ENCODE measurements at places on chromosomes 5 and 9.

- DNase-seq: no peak
These were observed 139.8 kb upstream of the BASP1 start for GRCh38 chr5:17077440-17078233.

DNA sequence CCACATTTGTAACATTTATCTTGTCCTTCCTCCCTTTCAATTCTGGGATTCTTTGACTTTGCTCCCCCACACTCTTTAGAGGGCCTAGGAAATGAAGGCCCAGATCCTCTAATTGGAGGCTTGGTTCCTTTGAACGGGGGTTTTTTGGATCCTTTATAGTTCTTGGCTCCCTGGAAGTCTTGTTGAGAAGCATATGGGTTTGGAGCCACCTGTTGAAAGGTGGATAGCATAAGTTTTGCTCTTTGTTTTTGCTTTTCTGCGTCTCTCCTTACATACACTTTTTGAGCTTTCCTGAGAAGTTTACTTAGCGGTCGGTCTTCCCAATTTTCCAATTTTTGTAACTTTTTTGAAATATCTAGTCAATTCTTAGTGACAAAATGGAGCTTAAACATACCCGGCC, 17.8 kb downstream of the IFT74 start:
- DNase-seq: no peak

DNA sequence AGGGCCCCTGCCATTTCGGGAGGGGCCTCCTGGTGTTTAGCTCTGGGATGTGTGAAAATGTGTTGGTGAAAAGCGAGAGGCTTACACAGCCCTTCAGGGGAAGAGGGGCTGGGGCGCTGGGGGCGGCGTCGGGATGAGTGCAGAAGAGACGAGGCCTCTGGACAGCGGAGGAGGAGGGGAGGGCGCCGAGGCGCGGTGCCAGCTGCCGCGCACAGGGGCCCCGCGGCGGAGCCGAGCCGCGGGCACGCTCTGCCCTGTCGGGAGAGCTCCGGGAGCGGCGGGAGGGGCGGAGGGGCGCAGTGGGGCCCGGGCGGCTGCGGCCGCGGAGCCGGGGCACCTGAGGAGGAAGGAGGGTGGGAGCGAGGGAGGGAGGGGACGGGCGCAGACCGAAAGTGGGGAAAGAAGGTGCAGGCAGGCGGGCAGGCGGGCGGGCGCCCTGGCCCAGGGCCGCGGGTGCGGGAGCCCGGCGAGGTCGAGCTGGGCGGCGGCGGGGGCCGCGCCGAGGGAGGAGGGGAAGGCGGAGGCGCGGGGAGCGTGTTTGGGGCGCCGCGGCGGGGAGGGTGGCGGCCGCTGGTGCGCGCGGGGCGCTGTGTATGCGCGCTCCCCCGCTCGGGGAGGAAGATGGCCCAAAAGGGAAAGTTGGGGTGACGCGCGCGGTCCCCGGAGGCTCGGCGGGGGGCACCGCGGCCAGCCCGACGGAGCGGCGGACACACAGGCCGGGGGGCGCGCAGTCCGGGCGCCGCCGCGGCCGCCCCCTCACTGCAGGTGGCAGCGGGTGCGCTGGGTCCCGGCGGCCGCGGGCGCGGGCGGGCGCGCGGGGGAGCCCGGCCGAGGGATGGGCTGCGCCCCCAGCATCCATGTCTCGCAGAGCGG, at the start of gene PDE8B:
Gene PDE8B, plus strand, starts transcription at position 590 of the 873 bp plus-strand sequence. Its CDS starts 246 bp downstream, at position 836.
- no peak for DNase-seq

DNA sequence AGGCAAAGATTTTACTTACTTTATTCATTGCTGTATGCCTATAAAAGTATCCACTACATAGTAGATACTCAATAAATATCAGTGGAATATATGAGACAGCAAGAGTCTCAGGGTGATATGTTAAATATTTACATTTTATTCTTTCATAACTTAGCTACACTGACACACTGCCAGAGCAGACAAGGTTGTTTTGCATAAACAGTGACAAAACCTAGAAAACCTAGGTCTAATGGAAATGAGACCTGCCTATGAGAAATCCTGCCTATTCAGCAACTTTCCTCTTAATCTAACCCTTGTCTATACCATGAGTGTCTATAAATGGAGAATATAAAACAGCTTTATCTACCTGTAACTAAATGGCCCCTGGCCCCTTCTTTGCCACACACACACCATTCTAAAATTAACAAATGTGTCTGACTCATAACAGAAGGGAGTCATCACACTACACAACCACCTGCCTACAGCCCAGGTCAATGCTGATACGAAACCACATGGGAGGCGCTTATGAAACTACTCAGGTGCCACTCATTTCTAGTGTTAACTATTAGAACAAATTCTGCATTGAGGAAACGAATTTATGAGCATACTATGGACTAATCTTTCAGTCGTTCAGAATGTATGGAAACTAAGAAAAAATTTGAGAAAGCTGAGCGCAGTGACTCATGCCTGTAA, 60.3 kb downstream of the UBAP2 start:
- no peak for DNase-seq

- no peak for DNase-seq
These were observed 112.7 kb upstream of the NREP start for GRCh38 chr5:111869681-111870080.

- DNase-seq: peak; percentile 9
These were observed 27.8 kb upstream of the GRPEL2 start for GRCh38 chr5:149317281-149318048.

DNA sequence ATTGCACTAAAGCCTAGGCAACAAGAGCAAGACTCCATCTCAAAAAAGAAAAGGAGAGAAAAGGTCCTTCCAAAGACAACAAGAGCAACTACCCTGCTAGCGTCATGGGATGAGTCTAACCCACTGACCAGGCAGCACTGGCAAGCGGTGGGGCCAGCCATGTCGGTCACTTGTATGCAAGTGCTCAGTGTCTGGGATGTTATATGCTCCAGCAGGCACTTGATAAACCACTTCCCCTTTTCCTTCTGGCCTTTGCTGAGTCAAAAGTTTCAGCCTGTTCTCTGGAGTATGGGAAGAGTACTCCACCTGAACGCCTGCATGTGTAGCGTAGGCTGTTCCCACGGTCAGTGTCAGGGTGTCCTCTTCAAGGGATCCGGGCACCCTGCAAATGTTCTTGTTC, 9.2 kb upstream of the MXD3 start:
- DNase-seq: no peak

DNA sequence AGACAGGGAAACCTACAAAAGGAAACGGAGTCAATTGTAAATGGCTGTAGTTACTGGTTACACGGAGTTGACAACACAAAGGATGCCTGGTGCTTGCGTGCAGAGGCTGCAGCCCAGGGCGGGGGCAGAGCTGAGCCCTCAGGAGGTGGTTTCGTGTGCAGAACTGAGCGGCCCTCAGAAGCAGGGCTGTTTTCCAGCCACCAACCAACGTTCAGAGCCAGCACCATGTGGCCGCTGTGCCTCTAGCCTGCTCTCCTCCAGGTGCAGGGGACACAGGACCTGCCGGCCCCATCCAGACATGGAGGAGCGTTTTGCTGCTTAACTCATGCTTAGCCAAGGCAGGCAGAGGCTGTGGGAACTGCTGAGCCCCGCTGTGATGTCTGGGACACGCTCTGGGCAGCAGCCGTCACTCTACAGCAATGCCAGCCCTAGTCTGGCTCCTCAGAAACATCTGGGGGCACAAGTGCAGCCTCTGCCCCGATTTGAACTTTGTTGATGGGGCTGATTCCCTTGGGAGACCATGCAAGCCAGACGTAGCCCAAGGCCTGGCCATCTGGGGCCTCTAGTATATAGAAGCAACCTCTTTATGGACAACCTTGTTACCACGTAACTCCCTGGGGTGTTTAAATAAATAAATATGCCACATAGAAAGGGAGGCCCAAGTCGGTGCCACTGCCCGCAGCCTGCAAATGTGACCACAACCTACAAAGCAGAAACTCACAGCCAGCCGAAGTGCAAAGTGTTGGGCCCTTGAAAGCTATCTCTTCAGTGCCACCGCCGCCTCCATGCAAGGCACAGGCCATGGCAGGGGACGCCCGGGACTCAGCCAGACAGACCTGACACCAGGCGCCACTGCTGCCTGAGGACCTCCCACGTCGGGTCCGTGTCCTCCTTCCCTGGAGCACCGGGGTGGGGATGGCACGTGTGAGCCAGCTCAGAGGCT, 42.1 kb downstream of the NKD2 start:
- no peak for DNase-seq

DNA sequence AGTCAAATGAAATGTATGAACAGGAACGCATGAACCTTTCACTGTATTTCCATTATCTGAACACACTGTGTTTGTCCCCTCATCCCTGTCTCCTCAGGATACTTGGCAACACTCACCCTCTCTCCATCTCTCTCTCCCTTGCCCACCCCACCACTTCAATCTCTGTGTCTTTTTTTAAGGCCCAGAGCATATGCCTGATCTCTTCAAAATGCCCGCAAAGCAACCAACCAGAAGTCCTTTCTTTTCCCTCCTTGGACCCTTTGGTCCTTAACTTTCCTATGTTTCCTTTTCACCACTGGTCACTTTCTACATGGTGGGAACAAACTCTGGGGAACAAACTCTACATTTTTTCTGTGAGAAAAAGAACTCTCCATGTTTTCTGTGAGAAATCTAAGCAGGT, 3.2 kb upstream of the IRF1 start:
- DNase-seq: no peak

GRCh38 chr9:73869264-73869663, 627.9 kb upstream of the RORB start:
- DNase-seq: no peak

GRCh38 chr5:135266975-135267374, 132.1 kb downstream of the MACROH2A1 start:
- DNase-seq: no peak

DNA sequence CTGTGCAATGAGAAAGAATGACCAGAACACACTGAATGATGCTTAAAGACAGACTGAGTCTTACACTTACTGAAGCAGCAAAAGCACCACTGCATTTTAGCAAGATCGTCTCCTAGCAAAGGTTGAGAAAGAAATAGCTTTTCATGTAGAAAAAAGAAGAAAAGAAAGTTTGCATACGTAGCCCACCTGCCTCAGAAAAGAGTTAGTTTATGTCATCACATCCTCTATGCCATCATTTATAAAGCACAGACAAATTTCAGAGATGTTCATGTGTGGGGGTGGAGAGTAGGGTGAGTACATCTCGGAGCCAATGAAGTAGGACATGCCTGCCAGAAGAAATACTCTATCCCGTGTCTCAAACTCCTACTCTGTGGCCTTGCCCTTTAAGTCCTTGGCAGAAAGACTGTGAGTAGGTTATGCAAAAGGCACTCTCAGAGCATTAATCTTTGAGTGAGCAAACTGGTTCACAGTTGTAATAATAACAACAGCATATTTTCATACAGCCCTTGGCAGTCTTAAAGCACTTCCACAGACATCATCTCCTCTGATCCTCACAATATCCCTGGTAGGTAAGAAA, 22.4 kb downstream of the NRG2 start:
- DNase-seq: no peak

DNA sequence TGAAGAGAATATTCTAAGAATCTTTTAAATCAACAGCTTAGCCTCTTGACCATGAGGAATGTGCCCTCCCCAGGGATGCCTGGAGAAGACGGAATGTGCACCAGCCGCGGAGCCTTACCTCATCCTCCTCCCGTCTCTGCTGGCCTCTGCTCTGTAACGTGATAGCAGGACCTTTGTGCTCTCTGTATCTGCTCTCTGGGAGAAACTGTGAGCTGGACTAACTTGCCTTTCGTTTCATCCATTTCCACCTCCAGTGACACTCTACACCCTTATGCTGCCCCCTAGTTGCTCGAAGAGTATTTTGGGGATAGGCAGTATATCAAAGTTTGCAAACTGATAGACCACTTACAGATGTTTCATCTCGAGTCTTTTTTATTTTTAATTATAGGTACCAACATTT, 141.4 kb downstream of the NPR3 start:
- no peak for DNase-seq

Data from T follicular helper cell (primary cell).